ENCODE measurements at places on chromosomes 3 and 15.

GRCh38 chr3:127406309-127407025 is 118.6 kb upstream of the PRR20G start:
- DNase-seq = peak; percentile 28

DNA sequence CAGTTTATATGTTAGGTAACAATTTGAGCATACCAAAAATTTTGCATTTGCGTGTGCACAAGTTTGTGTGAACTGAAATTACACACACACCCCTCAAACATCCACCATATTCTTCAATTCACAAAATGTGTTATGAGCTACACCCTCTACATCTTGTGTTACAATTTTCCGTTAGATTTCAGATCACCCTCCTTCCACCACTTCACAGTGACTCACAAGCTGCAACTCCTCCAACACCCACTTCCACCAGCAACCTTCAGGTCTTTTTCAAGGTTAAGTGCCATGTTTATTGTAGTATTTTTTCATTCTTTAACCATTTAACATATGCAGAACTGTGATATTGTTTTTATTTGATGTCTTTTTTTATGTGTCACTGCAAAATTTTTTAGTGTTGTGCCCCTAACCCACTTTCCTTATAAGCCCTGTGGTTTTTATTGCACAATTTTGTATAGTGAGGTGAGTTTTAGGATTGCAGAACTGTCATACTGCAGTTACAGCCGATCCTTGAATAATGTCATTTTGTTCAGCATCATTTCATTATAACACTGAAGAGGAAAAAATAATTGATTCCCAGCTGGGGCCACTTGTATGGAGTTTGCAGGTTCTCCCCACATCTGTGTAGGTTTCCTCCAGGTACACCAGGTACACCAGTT is 148.9 kb downstream of the PLCL2 start:
- no peak for DNase-seq

- no peak for DNase-seq
Observed at GRCh38 chr15:75058127-75058905, 34.9 kb downstream of the PPCDC start.

GRCh38 chr3:143294188-143294587 is 174.6 kb downstream of the CHST2 start:
- DNase-seq = no peak

- DNase-seq = no peak
Observed at GRCh38 chr3:56192001-56192400, 276.3 kb downstream of the ERC2 start.

DNA sequence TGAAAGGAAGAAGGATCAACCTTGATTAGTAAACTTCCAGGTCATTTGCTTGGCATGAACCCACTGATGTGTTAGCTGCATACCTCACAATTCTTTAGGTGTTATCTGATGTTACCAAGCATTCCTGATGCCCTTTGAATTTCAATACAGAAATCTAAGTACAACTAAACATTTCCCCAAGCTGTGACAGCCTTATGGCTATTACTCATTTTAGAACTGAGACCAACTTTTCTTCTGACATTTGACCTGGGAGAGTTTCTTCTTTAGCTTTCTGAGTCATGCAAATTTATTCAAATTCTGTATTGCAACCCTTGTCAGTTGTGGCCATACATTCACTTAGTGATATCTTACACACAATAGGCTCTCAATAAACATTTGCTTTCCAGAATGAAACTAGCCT is 124.3 kb downstream of the TIGIT start:
- DNase-seq = no peak

- DNase-seq = no peak
Observed at GRCh38 chr3:21331321-21331720, 419.7 kb downstream of the ZNF385D start.

- no peak for DNase-seq
Observed at GRCh38 chr3:55180161-55180560, 252.3 kb upstream of the LRTM1 start.

- peak; percentile 85 for DNase-seq
Observed at GRCh38 chr15:84914909-84915605, 30.6 kb downstream of the SLC28A1 start.

GRCh38 chr15:68200016-68200861 is 4.9 kb downstream of the CALML4 start:
- no peak for DNase-seq

GRCh38 chr3:78804251-78805037 is 963.4 kb downstream of the ROBO1 start:
- no peak for DNase-seq

- DNase-seq = no peak
Observed at GRCh38 chr3:29164825-29165224, 116.0 kb upstream of the RBMS3 start.

DNA sequence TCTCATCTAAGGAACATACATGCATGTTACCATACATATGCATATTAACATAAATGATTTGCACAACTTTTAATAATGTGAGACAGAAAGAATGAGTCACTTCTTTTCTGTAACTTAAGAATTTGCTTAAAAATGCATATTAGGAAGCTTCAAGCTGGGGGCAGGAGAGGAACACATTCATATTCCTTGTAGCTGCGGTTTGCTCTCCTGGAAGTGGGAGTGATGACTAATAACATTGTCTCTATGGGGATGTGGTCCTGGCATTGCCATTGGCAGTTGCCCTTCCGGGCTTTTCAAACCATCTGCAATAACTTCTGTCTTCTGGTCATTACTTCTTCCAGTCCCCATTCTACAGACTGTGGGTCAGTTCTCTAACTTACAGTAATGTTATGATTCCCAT is 15.6 kb downstream of the CHST2 start:
- no peak for DNase-seq

DNA sequence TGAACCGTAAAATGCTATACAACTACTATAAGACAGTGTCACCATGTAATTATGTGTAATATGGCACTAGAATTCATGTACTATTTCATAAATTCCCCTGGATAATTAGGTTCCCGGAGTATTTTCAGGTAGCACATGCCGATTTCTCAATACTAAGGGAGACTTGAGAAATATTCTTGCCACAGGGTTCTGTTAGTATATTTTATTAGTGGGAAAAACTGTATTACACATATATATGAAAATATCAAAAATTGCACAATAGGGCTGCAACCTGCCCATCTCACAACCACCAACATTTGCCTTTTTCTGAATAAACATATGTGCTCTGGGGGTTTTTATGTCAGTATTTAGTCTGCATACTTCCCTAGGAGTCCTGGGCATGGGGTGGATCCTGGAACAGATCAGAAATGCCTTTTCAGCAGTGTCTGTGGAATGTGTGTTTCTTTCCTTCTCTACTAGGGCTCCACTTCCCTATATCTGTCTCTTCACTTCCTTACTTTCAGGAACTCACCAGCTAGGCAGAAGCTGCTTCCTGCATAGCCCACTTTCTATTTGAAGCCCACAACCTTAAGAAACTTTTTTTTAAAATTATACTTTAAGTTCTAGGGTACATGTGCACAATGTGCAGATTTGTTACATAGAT is 87.5 kb downstream of the RPL39L start:
- no peak for DNase-seq

- no peak for DNase-seq
Observed at GRCh38 chr3:2657971-2658370, 452.2 kb downstream of the IL5RA start.

DNA sequence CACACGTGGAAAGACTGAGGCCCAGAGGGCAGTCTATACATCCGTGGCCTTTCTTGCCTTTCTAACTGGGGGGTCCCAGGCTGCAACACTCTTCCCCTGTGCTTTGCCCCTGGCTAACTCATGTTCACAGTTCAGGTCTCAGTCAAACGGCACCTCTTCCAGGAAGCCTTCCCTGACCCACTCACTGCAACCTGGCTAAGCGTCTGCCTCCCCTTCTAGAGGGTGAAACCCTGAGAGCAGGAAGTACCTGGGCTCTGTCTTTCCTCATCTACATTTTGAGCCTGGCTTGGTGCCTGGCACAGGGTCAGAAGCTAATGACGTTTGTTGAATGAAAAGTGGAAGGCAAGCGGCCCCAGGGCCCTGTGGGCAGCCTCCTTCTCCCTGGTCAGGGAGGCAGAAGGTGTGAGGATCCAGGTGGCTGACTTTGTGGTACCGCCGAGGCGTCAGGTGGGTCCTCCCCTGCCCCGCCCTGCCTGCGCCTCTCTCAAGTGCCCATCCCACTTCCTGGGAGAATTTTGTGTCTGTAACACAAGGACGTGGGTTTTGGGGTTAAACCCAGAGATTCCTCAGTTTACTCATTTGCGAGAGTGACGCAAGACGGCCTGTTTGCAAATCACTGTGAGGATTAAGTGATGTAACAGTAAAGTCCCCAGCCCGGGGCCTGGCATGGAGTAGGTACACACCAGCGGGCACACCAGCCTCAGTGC is 32.1 kb downstream of the DNASE1L3 start:
- DNase-seq = no peak

GRCh38 chr15:73873889-73874511 is 636 bp downstream of the TBC1D21 start:
- DNase-seq = peak; percentile 71

GRCh38 chr3:53231532-53232511 is 24.0 kb downstream of the TKT start:
- no peak for DNase-seq

- DNase-seq = no peak
Observed at GRCh38 chr15:28919201-28919635, 33.4 kb downstream of the APBA2 start.

GRCh38 chr3:196788528-196788927 is 48.9 kb downstream of the PAK2 start:
- no peak for DNase-seq

DNA sequence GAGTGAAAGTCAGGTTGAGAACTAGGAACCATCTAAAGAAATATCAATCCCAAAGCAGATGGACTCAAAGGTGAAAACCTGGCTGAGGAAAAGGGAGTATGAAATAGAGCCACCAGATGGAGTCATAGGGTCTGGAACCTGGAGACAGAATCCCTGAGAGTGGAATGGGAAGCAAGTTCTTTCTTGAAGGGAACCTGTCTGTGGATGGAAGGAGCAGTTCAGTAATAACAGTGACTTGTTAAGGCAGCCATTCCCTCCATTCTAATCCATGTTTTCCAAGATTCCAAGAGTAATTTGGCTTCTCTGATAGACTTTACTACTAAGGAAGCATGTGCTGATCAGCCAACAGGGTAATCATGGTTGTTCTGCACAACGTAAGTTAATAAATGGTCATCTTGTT is 22.5 kb upstream of the AQP9 start:
- DNase-seq = no peak

DNA sequence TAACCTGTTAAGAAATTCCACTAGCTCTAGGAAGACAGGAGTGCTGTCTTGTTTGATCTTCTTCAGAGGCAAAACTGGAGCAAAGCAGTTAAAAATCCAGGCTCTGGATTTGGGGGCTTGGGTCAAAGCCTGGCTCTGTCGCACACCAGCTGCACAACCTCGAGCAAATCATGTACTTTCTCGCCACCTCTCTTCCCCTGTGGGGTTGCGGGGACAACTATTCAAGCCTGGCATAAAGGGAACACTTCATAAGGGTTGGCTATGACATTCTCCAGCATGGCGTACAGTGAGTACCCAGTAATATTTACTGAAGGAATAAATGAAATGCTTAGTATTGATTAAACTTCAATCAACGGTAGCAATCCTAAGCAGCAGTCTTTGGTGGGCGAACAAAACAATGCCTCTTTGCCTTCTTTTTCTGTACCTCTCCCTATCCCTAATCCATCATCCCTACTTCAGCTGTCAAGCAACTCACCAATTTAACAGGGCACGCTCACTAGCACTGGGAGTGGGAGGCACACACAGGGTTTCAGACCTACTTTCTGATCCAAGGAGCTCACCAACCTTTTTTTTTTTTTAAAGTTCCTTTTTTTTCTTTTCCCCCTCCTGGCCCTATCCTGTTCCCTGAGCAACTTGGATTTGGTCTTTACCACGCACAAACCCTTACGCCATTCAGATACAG is 33.0 kb downstream of the GNB5 start:
- no peak for DNase-seq

DNA sequence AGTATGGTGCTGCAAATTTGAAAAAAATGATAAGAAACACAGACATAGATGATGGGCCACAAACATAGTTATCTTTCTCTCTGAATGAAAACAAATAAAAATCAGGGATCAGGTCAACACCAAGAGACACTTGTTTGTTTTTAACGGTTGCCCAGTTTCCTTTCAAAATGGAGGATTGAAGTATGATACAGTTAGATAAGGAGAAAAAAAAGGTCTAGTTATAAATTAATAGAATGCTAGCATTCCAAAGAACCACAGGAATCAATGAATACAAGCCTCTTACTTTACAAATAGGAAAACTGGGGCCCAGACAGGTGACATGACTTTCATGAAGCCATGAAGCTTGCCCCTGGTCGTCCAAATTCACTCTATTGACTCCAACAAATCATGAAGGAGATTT is 305.1 kb downstream of the ZNF621 start:
- DNase-seq = no peak

DNA sequence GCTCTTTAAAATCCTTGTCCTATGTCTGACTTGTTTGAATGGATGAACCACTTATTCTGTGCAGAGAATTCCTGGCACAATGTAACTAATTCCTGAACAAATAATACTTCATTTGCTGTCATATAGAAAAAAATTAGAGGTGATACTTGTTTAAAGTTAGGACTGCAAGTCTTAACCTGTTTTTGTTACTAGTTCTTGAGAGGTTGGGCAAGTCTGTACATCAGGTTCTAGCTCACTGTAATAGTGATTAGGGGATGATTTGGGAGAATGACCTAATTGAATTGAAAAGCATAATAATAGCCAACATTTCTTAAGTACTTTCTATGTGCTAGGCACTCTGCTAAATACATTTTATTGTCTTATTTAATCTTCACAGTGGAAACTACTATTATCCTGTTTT is 49.3 kb downstream of the GMPS start:
- DNase-seq = no peak

- DNase-seq = no peak
Observed at GRCh38 chr3:72579581-72580245, 268.5 kb downstream of the SHQ1 start.

DNA sequence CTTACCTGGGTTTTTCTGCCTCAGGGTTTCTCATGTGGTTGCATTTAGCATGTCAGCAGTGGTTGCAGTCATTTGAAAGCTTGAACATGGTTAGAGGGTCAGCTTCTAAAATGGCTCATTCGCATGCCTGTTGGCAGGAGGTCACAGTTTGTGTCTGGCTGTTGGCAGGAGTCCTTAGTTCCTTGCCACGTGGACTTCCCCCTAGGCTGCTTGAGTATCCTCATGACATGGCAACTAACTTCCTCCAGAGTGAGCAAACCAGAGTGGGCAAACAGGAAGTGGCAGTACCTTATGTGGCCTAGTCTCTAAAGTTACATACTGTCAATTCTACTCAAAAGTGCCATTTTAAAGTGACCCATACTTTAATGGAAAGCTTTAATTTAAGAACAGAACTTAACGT is 3.4 kb upstream of the UNC13C start:
- no peak for DNase-seq

- DNase-seq = peak; percentile 26
Observed at GRCh38 chr3:170585937-170586310, at the start of gene SLC7A14. Gene SLC7A14, minus strand, starts transcription at chr3:170586075. Its CDS starts 59,139 bp downstream, at chr3:170526936.

GRCh38 chr15:59722037-59722436 is 32.9 kb upstream of the BNIP2 start:
- DNase-seq = no peak

- DNase-seq = no peak
Observed at GRCh38 chr3:89144080-89144479, 36.7 kb downstream of the EPHA3 start.

- DNase-seq = peak; percentile 46
Observed at GRCh38 chr3:46110701-46111493, 83.6 kb upstream of the XCR1 start.

GRCh38 chr3:107308716-107309115 is 68.5 kb upstream of the CCDC54 start:
- no peak for DNase-seq
